ENCODE measurements at places on chromosomes 2 and 18.
A peak's percentile ranks its signal among the peaks of the same experiment; 100 is the strongest.

- peak; percentile 47 for DNase-seq
Observed at GRCh38 chr2:175690113-175690837, 311.8 kb downstream of the LNPK start.

DNA sequence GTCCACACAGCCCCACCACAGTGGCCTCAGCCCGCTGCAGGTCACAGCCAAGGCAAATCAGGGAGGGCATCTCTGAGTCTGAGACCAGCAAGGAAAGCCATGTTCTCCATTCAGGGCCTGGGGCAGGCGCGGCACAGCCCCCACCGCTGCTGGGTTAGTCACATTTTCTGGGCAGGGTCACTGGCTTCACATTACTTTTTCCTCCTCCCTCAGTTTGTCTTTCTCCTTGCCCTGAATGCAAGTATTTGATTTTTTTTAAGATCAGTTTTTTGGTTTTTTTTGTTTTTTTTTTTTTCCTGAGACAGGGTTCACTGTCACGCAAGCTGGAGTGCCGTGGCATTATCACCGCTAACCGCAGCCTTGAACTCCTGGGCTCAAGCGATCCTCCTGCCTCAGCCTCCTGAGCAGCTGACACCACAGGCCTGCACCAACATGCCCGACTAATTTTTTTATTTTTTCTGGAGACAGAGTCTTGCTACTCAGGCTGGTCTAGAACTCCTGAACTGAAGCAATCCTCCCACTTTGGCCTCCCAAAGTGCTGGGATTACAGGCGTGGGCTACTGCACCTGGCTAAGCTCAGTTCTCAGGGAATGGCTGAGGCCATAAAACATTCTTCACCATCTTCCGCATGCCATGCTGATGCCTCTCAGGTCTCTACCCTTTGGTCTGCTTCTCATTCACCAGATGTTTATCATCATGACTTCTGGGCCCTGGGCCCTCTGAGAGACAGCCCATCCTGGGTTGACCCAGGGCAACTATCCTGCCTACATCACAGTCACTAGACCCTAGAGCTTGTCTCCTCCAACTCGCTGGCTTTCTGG lies 628 bp upstream of the CAPG start:
- DNase-seq: no peak

DNA sequence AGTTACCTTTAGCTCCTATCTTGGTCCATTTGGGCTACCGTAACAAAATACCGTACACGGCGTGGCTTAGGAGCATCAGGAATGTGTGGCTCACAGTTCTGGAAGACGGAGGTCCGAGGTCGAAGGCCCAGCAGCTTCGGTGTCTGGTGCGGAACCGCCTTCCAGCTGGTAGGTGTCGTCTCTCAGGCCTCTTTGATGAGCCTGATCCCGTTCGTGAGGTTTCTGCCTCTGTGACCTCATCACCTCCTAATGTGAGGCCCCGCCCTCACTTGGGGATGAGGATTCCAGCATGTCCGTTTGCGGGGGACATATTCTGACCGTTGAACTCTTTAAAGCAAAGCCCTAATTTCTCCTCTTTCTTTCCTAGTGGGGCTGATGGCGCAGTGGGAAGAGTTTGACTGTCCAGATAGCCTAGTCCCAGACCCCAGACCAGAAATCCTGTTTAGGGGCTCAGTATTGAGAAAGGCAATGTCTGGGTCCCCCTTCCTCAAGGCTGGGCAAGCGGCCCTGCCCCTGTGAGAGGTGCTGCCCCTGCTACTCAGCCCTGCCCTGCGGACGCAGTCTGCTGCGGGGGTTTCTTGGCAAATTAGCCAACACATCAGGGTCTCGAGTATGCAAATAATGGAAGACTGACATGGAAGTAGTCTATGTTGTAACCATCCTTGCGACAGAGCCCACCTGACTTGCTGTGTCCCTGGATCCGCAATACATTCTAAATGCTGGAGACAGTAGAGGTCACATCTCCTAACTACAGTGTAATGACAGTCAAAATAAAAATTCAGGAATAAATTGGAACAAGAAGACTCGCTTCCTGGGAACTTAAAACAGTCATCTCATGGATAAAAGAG lies 128.0 kb downstream of the ASB1 start:
- no peak for DNase-seq

- DNase-seq: no peak
Observed at GRCh38 chr2:127143841-127144782, 37.2 kb upstream of the BIN1 start.

GRCh38 chr2:50143822-50144575 lies 887.9 kb downstream of the NRXN1 start:
- DNase-seq: peak; percentile 80

- no peak for DNase-seq
Observed at GRCh38 chr2:172759441-172759840, 23.8 kb downstream of the RAPGEF4 start.

DNA sequence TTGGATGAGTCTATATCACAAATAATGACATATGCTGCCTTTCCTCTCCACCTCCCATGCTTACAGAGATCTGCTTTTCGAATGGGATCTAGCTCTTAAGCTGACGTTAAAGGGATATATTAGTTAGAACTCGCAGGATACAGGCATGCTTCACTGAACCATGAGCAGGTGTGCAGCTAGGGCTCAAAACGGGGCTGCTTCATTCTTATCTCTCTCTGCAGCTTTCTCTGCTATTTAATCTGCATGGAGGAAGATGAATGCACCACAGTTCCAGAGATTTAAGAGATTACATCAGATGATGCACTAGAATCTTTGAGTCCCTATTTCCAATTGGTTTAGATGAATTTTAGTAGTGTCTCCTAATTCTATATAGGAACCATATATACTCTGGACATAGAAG lies 327.0 kb downstream of the RAD51AP2 start:
- DNase-seq: no peak

DNA sequence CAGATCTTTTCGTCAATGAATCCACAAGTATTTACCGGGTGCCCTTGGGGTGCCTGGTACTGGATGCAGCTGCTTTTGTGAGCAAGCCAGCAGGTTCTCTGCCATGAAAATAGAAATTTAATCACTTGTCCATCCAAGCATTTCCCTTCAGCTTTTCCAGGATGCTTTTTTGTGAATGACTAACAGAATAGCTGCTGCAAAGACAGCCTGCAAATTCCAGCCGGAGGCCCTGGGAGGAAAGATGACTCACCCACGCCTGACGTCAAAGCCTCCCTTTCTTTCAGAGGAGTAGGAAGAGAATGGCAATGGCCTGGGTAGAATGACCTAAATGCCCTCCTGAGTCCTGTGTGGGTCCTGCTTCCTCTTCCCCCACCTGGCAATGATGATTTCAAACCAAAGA lies 111.9 kb downstream of the AP1S3 start:
- no peak for DNase-seq

DNA sequence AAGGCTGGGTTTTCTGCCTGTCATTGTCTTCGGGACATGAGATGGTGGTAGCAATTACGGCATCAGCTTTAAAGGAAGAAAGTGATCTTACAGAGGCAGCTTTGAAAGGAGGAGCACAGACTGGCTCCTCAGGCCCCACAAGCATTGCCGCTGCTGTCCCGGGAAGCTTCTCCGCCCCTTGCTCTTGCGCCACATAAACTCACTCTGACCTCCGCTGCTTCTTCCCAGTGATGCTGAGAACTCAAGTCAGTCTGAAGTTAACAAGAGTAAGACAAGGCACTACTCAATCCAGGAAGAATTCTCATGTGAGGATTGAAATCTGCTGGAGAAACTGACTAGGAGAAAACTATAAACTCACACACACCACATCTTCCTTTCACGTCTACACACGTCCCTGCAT lies 112.4 kb upstream of the RIOK3 start:
- DNase-seq: no peak

DNA sequence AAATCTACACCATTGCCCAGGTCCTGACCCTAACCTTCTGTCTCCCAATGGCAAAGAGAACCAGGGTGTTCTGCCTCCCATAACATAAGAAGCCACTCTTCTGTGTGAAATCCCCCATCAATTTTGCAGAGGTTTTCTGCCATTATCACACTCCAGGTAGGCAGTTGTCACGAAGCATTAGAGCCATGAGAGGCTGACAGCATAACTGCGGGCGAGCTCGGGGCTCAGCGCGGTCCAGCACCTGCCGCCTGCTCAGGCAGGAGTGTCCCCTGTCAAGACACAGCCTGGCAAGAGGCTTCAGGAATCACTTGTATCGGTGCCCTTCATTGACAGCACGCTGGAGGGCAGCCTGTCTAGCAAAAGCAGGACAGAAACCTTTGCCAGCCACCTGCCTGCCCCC lies 251.2 kb downstream of the SATB2 start:
- DNase-seq: no peak

All from NCI-H2081 treated with DMSO at 0.1 percent for 48 hours (cell line).